Activated CD8-positive, alpha-beta T cell treated with anti-CD3 and anti-CD28 coated beads, Interleukin-2, amount 10 ng/mL, durations not matched to agents 7 days and 5 days (primary cell): ENCODE measurements at places on chromosomes 4 and X. TPM values are rescaled to one million over a fixed set of nuclear protein-coding genes. Genes with fewer than 3 reads are reported as not detected.

ATP7A gene
- total RNA-seq = 8.8 TPM

ITM2A gene
- total RNA-seq = 74.3 TPM

DNA sequence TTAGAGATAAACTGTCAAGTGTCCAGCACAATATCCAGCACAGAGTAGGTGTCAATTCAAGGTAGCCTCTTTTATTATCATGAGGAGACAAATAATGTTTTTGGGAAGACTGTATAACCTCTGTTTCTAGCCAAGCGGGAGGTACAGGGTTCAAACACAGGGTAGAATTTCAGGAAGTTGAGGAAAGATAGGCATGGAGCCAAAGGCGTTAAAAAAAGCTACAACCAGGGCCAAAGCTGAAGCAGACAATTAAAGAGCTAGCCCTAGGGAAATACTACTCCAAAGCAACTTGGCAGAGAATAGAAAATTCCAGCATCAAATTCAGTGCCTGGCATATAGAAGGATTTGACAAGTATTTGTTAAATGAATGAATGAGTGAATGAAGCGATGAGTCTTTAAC lies 40.0 kb upstream of the CASK start:
- DNase-seq = no peak

GRCh38 chr4:39802005-39802404 lies 104.1 kb downstream of the UBE2K start:
- DNase-seq = no peak

DNA sequence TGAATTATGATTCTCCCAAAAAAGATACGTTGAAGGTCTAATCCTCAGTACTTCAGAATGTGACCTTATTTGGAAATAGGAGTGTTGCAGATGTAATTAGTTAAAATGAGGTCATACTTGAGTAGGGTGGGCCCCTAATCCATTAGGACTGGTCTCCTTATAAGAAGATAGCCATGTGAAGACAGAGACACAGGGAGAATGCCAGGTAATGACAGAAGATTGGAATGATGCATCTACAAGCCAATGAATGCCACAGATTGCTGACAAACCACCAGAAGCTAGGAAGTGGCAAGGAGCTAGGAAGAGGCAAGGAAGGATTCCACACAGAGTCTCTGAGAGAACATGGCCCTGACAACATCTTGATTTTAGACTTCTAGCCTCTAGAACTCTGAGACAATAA lies 7.4 kb upstream of the RPS6KA3 start:
- DNase-seq = no peak
